NB4 (cell line): ENCODE measurements at places on chromosomes 13 and 19.
A peak's percentile ranks its signal among the peaks of the same experiment; 100 is the strongest.

DNA sequence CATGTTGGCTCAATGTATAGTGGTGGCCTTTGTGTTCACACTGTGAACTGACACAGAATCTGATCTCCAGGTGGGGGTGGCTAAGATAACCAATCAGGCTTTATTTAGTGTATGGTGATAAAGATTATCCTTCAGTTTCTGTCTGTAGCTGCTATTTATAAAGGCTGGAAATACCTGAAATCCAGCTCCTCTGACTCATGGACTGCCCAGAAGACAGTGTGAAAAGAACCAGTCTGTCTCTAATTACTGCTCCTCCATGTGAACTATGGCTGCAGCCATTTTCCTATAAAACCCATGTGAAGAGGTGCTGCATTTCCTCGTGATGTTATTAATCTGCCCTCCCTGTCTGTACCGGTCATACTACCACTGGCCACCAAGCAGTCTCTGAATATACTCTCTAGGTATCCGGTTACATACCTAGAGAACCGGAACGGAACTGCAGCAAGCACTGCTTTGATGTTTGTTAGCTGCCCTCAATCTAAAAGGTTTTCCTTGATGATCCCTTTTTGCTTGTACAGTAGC lies 238.0 kb downstream of the LHFPL6 start:
- no peak for DNase-seq

DNA sequence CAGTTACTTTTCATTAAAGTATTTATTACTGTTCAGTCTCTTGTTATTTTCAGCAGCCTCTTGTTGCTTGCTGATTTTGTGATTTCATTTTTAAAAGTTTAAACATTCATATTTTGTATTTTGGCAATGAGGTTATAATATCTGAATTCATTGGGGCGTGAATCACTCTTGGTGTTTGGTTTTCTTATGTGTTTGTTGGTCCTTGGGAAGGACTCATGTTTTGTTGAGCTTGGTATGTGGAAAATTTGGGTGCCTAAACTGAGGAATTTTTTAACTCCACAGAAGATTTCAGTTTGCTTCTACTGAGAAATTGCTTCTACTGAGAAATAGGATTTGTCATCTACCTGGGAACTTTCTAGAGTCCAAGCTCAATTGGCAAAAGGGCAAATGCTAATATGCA lies 38.2 kb downstream of the PDS5B start:
- no peak for DNase-seq

- DNase-seq, result no peak
These were observed 1423.7 kb upstream of the PCDH20 start for GRCh38 chr13:62839338-62839737.

DNA sequence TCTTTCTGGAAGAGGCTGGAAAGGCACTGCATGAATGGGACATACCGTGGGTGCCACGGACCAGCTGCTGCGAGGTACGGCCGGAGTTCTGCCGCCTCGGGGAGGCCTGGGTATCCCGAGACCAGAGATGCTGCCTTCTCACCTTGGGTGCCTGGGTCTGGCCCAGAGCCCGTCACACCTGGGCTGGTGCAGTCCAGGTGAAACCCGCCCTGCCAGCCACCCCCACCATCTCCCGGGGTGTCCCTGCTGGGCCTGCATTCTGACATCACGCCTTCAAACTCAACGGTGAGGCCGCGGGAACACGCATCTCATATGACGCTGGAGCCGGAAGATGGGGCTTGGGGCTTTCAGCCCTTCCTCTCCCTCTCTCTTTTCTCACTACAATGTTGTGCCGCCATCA lies 98.0 kb downstream of the GADD45B start:
- DNase-seq, result no peak

- no peak for DNase-seq
These were observed 11.4 kb downstream of the COQ8B start for GRCh38 chr19:40705362-40705651.

DNA sequence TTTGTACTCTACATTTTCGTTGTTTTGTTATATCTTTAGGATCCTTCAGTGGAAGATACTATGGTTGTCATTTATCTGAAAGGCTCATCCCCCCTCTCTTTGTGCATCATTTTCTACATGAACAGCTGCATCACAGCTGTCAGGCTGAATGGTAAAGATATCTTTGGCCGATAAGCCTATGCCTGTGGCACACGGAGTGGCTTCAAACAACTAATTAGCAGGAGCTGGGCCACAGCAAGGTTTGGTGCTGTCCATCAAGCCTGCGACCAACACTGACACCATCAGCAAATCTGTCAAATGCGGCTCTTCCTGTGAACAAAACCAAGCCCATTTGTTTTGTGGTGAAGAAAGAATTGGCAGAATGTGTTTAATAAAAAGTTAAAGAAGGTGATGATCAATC lies 334.4 kb downstream of the PCDH9 start:
- no peak for DNase-seq

DNA sequence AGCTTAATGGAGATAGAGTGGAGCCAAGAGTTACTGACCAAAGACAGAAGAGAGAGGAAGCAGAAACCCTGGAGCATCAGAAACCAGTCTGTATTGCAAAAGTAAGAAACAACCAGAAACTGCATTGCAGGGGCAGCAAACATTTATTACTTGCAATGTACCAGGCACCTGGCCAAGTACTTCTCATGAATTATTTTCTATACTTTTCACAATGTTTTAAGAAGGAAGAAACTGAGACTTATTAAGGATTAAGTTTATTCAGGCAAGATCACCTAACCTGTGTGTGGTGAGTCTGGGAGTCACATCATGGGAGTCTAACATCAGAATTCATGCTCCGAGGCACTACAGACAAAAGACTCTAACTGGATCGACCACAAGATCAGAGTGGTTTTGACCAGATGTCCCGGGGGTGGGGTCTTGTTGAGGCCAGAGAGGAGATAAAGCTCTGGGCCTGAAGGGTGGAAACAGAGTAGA lies 47.4 kb downstream of the TNFRSF19 start:
- no peak for DNase-seq

DNA sequence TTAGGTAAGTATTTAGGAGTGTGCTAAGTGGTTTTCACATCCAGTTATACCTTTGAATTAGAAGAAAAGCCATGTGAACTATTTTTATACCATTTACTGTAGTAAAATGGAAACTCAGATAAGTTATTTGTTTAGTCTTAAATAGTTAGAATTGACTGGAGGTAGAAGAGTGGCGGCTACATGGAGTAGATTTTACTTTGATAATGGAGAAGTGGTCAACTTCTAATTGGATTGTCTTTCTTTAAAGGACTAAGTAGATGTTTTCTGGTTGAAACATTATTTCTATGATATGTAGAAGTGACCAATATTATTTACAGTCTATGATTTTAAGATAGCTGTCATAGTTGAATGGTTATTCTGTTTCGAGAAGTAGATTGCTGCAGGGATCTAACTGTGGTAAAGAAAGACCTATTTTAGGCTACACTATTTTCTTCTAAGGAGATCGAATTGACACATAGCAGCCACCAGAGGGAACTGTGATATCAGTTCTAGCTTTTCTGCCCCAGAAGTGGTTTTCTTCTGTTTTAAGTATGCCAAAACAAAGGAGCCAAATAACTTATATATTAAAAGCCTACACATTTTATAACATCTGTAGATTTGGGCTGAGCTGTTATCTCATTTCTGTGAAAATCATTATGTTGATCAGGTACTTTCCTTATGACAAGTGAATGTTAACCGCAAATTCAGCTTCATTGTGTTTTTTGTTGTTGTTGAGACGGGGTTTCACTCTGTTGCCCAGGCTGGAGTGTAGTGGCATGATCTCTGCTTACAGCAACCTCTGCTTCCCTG lies 26.1 kb downstream of the ZMYM2 start:
- peak; percentile 64 for DNase-seq

GRCh38 chr13:76853481-76853880 lies 32.7 kb downstream of the KCTD12 start:
- DNase-seq, result no peak

GRCh38 chr13:98584668-98585397 lies 7.9 kb upstream of the STK24 start:
- no peak for DNase-seq

DNA sequence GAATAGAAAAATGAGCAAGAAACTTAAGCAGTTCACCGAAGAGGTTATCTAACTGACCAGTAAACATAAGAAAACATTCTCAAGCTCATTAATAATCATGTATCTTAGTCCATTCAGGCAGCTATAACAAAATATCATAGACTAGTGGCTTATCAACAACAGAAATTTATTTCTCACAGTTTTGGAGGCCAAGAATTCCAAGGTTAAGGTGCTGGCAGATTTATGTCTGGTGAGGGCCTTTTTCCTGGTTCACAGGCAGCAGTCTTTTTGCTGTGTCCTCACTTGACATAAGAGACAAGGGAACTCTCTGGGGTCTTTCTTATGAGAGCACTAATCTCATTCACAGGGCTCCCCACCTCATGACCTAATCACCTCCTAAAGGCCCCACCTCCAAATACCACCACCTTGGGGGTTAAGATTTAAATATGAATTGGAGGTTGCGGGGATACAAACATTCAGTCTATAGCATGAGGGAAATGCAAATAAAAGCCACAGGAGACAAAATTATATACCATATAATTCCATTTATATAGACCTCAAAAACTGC lies 123.6 kb downstream of the ZAR1L start:
- no peak for DNase-seq

DNA sequence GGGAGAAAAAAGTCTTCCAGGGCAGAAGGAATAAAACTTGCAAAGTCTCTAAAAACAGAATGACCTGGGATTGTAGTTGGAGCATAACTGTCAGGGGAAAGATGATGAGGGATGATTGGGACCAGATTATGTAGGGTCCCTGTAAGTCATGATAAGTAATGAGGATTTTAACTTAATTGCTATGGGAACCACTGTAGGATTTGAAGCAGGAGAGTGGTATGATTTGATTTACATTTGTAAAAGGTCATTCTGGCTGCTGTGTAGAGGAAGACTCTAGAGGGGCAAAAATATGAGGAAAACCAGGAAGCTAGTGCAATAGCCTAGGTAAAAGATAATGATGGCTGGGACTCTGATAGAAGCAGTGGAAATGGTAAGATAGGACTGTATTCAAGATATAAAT lies 900.2 kb downstream of the DIAPH3 start:
- no peak for DNase-seq

DNA sequence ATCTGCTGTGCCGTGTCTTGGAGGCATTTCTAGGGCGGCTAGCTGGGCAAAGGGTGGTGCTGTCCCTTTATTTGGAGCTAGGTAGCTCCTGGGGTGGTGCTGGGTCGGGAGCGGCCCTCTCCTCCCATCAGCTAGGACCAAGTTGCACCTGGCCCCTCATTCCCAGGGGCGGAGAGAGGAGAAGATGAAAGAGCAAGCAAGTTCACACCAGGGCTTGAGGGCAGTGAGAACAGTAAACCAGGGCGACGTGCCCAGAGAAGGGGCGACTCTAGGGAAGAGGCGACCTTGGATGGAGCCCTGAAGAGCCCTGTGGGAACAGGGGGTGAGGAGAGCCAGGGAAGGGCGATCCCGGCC lies 17.0 kb upstream of the KCNN1 start:
- DNase-seq, result no peak

- no peak for DNase-seq
These were observed 155.4 kb downstream of the DCT start for GRCh38 chr13:94323764-94324758.

- DNase-seq, result no peak
These were observed 12.1 kb downstream of the CEBPA start for GRCh38 chr19:33290082-33290815.

GRCh38 chr19:54023191-54023590 lies 31.8 kb downstream of the CACNG6 start:
- peak; percentile 45 for DNase-seq
